Femur (tissue), 1 donor: ENCODE measurements at places on chromosomes 11 and 22.
A peak's percentile ranks its signal among the peaks of the same experiment; 100 is the strongest.

DNA sequence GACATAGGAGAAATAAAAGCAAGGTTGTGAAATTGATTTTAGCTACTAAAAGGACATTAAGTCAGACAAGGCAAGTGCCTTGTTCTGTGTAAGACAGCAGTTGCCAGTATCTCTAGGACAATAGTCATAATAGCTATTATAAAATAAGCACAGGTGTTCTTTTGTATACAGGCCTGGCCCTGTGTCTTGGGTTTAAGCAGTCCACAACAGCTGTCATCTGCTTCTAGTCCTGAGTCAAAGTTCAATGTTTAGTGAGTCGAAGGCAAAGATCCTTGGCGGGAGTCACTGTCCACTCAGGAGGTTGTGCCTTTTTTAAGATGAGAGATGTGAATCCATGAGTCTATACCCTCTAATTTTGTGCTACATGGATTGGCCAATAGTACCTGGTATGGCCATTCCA lies 79.5 kb downstream of the SC5D start:
- DNase-seq = no peak

GRCh38 chr11:63629426-63629825 lies 15.2 kb upstream of the PLAAT3 start:
- DNase-seq = no peak

- DNase-seq = no peak
These were observed 17.4 kb downstream of the SGSM3 start for GRCh38 chr22:40387746-40388145.

- DNase-seq = no peak
These were observed 85.8 kb downstream of the RELT start for GRCh38 chr11:73461964-73462363.

- no peak for DNase-seq
These were observed 110.6 kb upstream of the BID start for GRCh38 chr22:17884893-17885292.

GRCh38 chr11:13440100-13440855 lies 22.7 kb downstream of the BTBD10 start:
- peak; percentile 42 for DNase-seq

DNA sequence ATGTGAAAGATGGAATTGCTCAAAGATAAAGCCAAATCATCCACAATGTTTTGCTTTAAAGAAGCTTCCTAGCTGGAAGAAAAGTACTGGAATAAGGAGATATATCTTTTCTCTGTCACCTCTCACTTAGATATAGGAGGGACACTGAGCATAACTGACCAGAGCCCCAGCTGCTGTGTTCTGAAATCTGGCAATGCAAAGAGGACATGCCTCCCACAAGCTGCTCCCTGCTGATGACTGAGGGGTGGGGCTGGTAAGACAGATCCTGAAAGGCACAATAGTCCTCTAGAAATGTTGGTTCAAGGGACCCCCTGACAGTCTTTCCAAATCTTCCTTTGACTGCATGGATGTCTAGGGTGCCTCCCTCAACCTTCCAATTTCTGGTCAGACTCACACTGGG lies 67.0 kb downstream of the SC5D start:
- DNase-seq = no peak

- peak; percentile 47 for DNase-seq
These were observed 8.2 kb downstream of the CREB3L1 start for GRCh38 chr11:46285594-46286033.

GRCh38 chr11:26106726-26107125 lies 225.2 kb upstream of the ANO3 start:
- DNase-seq = no peak

DNA sequence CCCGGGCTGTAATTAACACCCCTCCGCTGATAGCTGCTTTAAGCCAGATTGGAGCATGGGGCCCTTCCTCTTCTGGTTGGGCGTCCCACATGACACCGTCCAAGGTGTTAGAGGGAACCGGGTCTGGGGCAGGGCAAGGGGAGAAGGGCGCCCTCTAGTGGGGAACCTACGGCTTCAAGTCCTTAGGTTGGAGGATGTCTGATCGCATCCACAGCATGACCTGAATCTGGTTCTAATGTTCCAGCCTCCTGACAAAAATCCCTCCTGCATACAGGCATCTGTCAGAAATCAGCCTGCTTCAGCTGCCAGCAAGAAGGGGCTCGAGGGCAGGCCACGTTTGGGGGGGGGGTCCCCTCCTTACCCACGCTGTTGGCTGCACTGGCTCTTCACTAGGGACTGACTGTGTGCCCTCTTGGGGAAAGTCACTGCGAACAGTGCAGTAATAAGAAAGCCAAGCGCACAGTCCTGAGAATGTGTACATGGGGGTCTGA lies 94.2 kb upstream of the TBCEL start:
- DNase-seq = peak; percentile 40

DNA sequence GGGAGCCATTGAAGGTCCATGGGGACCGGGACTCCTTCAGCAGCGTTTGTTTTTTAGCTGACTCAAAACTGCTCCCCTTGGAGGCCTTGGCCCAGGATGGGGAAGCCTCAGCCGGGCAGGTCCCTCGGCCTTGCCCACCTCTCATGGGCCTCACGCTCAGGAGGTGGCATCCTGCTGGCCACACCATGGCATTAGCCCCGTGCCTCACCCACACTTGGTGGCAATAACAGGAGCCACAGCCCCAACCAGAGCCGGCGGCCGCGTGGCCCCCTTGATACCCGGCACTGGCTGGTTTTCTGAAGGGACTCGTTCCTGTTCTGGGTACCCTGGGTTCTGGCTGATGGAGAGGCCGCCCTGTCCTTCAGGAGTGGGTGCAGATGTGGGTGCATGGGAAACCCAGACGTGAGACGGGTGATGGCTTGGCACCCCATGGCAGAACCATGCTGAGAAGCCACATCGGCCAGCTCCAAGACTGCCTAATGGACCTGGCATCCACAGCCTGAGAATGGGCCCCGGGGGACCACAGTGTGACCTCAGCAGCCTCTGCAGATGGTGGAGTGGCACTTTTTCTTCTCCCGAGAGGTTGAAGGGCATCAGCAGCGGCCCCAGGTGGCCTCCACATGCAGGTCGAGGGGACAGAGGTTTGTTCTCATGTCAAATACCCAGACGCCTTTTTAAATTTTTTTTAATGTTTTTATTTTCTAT lies 49.8 kb upstream of the PPARA start:
- no peak for DNase-seq

- no peak for DNase-seq
These were observed 42.7 kb downstream of the SHANK2 start for GRCh38 chr11:71209656-71210055.

- DNase-seq = peak; percentile 24
These were observed 19.7 kb upstream of the DNAJB13 start for GRCh38 chr11:73931039-73931645.

- no peak for DNase-seq
These were observed 189.3 kb upstream of the MTMR2 start for GRCh38 chr11:96113193-96113681.

GRCh38 chr11:132844956-132845696 lies 687.2 kb downstream of the OPCML start:
- DNase-seq = no peak

DNA sequence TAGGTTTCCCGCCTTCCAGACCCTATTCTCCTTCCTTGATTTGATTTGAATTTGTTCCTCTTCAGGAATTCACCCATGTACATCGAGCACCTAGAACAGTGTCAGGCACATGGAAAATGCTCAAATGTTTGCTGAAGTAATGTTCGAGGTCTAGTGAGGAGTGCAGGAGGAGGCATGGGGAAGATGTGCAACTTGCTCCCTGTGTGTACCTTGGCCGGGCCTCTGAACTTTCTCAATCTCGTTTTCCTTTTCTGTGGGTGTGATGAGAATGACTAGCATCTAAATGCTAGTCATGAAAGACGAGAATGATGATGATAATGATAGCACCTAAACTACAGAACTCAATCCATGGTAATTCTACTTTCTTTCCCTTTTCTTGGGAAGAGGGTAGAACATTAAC lies 279.1 kb upstream of the PLET1 start:
- DNase-seq = no peak

GRCh38 chr22:28967163-28967665 lies 83.8 kb downstream of the ZNRF3 start:
- no peak for DNase-seq

- no peak for DNase-seq
These were observed 30.1 kb upstream of the CBX7 start for GRCh38 chr22:39182478-39183030.

DNA sequence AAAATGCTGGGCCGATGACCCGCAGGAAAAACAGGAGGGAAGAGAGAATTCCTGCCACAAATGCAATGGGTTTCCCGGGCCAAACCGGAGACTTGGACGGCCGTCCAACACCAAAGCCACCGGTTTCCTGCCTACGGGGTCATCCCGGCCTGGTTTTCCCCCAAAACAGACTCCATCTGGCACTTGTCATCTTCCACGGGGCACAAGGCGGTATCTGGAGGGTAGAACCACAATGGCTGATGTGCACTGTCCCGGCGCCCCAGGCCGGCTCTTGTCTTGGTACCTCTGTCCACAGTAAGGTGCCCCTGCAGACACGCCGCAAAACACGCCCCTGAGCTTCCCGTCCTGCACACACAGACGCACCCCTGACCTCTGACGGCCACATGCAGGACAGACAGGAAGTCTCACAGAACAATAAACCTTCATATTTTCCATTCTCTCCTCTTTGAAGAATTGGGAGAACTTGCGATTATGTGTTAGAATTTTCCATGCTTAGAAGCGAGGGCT lies 20.1 kb downstream of the CELSR1 start:
- DNase-seq = no peak

DNA sequence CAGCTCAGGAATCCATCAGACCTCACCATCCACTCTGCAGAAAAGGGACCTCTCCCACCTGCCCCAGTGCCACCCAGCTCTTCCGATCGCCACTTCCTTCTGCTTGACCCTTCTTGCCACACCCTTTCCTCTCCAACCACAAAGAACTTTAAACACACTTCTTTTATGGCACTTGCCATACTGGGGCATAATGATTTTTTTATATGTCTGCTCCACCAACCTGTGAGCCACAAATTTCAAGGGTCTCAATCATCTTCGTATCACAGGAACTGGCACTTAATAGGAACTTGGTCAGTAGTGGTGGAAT lies 11.7 kb upstream of the MYH9 start:
- DNase-seq = no peak

DNA sequence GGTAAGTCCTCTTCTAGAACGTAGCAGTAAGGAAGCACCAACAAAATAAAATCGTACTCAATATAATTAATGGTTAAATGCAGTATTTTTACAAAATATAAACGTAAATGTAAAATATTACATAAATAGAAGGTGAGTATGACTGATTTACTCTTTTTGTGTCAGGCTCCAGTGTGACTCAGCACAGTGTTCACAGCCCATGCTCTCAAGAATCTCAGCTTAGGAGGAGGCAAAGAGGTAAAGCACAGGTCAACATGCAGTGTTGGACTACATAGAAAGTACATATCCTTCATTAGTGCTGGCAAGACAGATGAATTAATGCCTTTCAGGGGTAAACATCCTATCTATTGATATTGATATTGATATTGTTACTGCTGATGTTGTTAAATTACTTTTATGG lies 2050.6 kb upstream of the RAG2 start:
- no peak for DNase-seq

DNA sequence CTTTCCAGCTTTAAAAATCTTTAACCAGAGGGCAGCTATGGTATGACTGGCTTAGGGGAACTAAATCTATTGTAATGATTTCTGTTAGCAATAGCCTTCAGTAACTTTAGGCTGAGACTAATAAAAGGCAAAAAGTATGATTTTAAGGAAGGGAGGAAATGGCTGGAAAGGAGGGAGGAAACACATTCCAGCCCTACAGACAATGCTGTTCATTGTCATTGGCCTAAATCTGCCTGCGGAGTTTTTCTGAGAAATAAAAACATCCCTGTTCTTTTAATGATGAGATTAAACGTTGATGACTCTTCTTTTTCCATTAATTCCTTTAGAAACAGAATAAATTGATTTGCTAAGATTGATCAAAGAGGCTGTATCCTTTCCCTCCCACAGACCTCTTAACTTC lies 99.6 kb upstream of the GRAMD1B start:
- no peak for DNase-seq

GRCh38 chr11:121589946-121590537 lies 137.3 kb upstream of the SORL1-AS1 start:
- no peak for DNase-seq

GRCh38 chr22:46103664-46104063 lies 46.7 kb upstream of the PPARA start:
- DNase-seq = no peak

- no peak for DNase-seq
These were observed 45.4 kb upstream of the MYOD1 start for GRCh38 chr11:17673951-17674350.

- DNase-seq = no peak
These were observed 67.2 kb downstream of the C11orf91 start for GRCh38 chr11:33633251-33634003.

- no peak for DNase-seq
These were observed 137.7 kb downstream of the FEZ1 start for GRCh38 chr11:125358254-125358840.

- no peak for DNase-seq
These were observed 22.5 kb downstream of the PARVB start for GRCh38 chr22:44046485-44047141.

DNA sequence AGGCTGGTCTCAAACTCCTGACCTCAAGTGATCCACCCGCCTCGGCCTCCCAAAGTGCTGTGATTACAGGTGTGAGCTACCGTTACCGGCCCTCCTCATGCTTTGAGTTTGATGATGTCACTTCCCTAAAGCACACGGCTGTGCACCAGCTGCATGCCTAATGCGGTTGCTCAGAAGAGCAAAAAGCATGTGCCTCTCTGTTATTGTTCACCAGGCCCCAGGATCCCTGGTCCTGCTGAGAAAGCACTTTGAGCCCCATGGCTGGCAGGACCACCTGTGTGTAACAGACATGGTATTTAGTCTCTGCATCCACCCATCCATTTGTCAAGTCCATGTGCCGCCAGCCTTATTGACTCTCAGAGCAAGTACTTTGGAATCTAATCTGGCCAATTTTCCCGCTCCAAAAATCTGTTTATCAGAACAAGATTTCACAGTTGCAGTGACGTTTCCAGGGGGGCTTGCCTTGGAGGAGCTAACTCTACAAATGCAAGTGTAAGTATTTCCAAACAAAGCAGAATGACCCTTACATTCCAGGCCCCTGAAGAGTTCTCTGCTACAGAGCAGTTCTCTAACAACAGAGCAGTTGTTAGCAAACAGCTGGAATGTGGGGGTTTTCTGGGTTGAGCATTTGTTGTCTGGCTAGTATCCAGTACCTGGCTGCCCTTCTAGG lies 89.4 kb downstream of the LDLRAD3 start:
- DNase-seq = no peak

DNA sequence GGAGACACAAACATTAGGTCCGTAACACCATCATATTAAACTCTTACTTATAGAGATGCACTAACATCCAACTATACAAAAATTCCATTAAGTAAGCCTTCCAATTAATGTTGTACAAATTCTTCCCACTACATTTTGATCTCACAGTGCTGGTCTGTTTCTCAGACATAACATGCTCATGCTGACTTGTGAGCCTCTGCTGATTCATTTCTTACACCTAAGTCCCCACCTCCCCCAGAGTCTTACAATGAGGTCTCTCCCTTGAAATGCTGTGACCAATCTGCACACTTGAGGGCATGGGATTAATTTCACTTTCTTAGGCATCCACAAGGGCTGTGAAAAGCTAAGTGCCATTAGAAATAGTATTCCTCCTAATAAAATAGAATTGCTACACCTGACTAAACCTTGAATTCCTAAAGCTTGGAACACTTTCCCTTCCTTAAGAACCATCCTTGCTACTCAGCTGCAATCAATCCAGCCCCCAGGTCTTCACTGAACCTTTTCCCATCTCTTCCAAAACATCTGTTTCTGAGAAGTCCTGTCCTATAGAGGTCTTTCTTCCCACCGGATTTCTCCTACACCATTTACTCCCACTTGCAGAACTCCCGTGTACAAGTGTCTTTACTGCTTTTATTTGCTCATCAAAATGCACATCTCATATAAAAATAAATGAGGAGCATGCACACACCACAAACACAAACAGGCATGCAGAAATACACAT lies 2.0 kb downstream of the HBG1 start:
- DNase-seq = no peak
